CD8-positive, alpha-beta memory T cell (primary cell): ENCODE measurements at places on chromosomes 2 and 18. TPM values are rescaled to one million over a fixed set of nuclear protein-coding genes. Genes with fewer than 3 reads are reported as not detected.

CDH2 gene
- polyA plus RNA-seq: 0.23 TPM

GRCh38 chr2:15122915-15123314 is 438.2 kb downstream of the NBAS start:
- DNase-seq: no peak

GRCh38 chr18:79928563-79928960 is 22.9 kb downstream of the SLC66A2 start:
- no peak for DNase-seq

- DNase-seq: no peak
Measured at GRCh38 chr2:99198103-99198841, 17.3 kb downstream of the MRPL30 start.

- no peak for DNase-seq
Measured at GRCh38 chr18:53489266-53489665, 735.2 kb downstream of the MBD2 start.

DNA sequence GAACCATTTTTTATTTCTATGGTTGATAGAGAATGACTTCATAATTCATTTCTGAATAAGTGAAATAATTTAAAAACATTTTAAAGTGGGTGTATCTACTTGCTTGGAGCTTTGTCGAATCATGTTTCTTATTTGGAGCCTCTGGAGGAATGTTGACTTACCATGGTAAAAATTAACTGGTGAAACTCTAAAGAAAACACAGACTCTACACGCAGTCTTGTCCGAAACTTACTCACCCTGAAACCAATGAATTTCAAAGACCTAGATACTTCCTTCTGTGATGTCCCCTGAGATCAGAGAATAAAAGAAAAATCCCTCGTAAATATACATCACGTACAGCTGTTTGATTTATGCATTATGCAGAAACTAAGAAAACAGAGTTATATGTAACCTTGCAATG is 665.2 kb upstream of the NRXN1 start:
- no peak for DNase-seq

DRC1 gene
- not detected for polyA plus RNA-seq

PROKR1 gene
- polyA plus RNA-seq: not detected

GRCh38 chr2:18198677-18199076 is 320.2 kb downstream of the KCNS3 start:
- no peak for DNase-seq

LCT gene
- polyA plus RNA-seq: not detected

DNA sequence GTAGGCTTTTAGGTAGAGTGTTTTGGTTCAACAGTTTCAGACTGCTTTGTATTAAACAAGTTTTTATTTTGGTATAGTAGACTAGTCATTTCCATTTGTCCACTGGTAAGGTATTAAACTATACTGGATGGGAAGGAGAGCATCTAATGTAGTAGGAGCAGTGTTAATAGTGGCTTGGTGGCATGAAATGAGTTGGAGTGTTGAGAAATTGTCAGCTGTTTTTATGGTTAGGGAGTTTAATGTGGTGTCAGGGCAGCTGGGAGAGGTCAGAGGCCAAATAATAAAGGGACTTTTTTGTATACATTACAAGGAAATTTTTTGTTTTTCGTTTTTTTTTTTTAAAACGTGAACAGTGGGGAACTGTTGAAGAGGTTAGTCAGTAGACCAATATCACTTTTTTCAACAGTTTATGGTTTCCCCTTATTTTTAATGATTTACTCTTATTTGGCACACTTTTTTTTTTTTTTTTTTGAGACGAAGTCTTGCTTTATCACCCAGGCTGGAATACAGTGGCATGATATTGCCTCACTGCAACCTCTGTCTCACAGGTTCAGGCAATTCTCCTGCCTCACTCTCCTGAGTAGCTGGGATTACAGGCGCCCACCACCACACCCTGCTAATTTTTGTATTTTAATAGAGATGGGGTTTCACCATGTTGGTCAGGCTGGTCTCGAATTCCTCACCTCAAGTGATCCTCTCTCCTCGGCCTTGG is 21.2 kb downstream of the ACTR3 start:
- no peak for DNase-seq

FAM237A gene
- not detected for polyA plus RNA-seq

DNA sequence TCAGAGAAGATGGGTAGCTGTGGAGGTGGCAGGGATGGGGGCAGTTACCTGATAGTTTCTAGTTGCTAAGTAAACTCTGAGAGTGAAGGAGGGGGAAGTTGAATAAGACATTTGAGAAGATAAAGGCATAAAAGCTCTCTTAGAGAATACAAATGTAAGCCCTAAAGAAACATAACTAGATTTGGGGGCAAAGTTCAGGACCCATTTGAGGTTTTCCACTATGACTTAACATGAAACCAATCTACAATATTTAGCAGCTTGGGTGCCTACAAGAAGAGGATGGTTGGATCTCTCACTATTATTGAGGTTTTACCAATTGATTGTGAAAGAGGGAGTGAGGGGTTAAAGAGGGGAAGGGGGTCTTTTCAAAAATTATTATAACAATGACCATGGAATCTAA is 34.4 kb upstream of the LYPD6 start:
- DNase-seq: no peak

GRCh38 chr2:1795261-1796231 is 51.2 kb upstream of the PXDN start:
- DNase-seq: no peak

GRCh38 chr2:15858466-15858865 is 81.9 kb upstream of the MYCN start:
- no peak for DNase-seq

DNA sequence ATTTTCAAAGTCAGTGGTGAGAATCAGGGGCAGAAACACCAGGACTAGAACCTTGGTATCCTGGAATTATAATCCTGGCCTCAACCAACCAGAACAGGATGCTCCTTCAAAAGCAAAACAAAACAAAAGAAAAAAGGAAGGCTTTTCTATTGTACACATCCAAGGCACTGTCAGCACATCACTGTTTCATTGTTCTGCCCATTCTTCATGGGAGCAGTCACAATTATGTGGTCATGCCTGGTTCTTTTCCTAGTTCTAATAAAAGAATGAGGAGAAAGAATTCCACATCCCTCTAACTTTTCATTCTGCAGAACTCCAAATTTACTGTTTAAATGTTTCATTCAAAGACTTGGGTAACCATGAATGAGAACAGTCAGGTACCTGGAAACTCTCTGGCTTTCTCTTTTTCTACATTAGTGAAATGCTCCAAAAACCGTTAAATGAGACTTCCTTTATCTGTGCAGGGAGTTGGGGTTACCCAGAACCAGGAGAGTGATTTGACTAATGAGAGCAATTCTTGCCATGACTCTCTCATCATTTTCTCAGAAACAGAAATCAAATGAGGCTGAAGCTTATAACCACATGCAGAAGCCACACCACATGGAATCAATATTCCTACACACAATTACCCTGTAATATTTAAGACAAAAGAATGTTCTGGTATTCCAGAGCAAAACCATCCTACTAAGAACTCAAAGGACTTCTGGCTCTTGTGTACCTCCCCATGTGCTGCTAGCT is 110.9 kb upstream of the CCDC150 start:
- no peak for DNase-seq

DNA sequence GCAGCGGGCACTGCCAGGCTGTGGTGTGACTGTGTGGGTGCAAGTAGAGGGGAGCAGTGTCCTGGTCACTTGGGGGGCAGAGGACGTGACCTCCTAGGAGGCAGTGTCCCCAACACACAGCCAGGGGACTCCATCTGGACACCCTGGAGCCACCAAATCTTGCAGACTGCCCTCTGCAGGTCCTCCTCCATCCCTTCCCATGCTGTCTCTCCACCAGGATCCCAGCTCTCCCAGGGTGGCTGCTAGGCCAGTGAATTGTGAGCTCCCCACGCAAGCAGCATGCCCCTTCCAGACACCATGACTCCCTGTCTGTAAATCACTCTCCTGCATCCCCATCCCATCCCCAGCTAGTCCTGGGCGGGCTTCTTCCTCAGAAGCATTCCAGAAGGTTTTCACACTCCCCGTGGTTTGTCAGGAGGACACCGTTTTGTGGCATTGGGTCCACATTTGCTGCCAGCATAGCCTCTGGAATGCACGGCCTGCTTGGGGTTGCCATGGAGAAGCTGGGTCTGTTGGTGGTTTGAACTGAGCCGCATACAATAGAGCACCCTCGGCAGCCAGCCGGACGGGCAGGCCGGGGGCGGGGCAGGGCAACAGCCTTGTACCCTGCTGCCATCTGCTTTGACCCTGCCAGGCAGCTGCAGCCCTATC is 210.7 kb downstream of the KLHL29 start:
- no peak for DNase-seq

GRCh38 chr2:58057707-58058530 is 11.3 kb downstream of the VRK2 start:
- no peak for DNase-seq

DNA sequence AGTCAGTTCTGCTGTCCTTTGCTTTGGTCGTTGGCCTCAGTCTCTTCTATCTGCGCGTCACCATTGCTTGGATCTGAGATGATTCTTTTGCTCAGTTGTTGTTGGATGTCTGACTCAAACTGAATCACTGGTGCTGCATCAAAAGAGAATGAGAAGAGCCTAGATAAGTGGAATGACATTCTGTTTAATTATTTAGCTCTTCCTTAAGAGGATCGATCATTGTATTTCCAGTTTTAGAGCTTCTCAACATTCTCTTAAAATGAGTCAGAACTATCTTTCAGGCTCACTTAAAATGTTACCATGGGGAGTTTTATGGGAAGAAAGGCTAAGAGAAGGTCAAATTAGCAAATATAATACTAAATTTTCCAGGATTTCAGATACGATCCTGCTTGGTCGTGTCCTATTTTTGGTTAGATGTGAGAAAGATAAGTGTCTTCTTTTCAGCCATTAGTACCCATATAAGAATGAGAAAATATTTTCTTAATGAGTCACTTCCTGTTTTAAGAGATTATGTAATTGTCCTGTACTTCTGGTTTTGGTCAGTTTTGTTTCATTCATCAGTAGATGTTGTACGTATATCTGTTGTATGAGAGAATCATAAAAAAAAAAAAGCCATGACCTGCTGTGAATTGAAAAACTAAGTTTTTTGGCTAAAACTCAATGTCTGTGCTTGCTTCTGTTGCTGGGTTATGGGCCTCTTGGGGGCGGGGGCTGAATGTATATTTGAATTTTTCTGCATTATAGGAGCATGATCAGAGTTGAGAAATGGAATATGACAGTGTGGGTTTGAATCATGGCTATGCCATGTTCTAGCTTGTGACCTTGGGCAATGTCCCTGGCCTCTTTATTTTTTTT is 31.6 kb upstream of the CASP10 start:
- DNase-seq: no peak

DNA sequence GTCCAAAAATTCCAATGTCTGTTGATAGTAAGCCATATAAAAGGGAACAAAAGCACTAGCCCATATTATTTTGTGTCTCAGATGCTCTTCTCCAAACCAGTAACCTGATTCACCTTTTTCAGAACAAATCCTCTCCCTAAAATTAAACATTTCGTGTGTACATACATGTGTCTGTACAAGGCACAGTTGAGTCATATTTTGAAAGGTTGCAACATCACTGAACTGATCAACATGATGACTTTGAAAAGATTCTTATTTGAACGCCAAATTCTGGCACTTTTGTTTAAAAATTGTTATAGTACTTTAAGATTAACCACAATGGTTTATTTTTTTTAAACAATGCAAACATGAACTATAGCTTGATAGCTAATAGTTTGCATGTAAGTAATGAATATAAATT is 102.5 kb downstream of the RIT2 start:
- DNase-seq: no peak
